Fibroblast of lung (primary cell): ENCODE measurements at places on chromosomes 2 and 18. TPM values are rescaled to one million over a fixed set of nuclear protein-coding genes. Genes with fewer than 3 reads are reported as not detected.

DNA sequence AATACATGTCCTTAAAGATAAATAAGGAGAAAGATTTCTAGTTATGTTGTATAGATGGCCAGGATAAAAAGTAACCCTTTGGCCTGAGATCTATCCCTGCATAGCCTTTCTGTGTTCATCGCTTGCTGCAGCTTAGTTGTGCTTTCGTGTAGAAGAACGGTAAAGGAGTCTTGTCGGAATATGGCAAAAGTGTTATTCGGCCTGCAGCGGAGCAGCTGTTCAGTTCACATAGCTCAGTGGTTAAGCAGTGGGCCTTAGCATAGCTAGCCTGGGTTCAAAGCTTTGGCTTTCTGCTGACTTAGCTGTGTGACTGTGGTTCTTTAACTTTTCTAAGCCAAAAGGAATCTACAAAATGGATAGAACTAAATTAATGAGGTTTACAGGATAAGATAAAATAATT, 55.4 kb downstream of the MALT1 start:
- no peak for DNase-seq

GRCh38 chr18:7417727-7418126, 149.4 kb upstream of the PTPRM start:
- DNase-seq, result peak; percentile 59

GRCh38 chr18:27838225-27838624, 338.7 kb downstream of the CDH2 start:
- DNase-seq, result peak; percentile 58

DNA sequence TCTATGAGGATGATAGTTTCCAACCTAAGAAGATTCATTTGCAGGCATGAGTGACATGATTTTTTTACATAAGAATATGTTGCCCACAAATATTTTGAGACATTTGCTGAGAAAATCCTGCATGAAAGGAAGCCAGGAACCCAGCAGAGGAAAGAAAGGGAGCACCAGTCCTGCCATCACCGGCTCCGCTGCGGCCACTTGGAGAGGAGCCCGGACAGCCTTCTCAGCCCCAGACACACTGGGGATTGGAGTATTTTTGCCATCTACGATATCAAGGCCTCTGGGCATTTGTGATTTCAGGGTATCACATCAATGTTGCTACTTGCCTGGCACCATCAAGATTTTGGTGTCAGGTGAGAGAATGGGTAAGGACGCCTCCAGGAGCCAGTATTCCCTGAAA, 228.3 kb downstream of the PTGR3 start:
- DNase-seq, result no peak

- peak; percentile 52 for DNase-seq
Observed at GRCh38 chr2:64105670-64106461, 38.4 kb downstream of the PELI1 start.

- peak; percentile 46 for DNase-seq
Observed at GRCh38 chr2:127695491-127696472, 5.5 kb upstream of the SFT2D3 start.

GRCh38 chr2:44169155-44169898, 652 bp downstream of the PPM1B start:
- DNase-seq, result peak; percentile 53

- peak; percentile 35 for DNase-seq
Observed at GRCh38 chr2:171244970-171245782, 84.5 kb upstream of the TLK1 start.

DNA sequence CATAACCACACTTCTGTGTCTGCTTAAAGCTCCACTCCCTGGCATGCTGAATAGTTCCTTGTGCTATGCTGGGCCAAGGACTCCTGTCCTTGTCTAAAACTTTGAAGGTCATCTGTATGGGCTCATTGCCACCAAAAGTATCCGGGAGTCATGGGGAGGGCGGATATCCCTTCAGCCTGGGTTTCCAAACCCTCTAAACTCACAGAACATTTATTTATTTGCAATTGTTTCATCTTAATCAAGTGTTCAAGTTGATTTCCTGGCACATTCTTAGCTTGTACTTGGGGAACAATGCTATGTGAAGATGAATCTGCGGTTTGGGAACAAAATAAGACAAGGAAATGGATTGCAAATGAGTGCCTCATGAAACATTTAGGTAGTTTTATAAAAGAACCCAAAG, 1.8 kb downstream of the NOSTRIN start:
- DNase-seq, result no peak

TBC1D8 gene
- 5.4 and 5.5 TPM in 2 replicates for polyA plus RNA-seq

- no peak for DNase-seq
Observed at GRCh38 chr2:1340141-1340512, 73.1 kb upstream of the TPO start.

DNA sequence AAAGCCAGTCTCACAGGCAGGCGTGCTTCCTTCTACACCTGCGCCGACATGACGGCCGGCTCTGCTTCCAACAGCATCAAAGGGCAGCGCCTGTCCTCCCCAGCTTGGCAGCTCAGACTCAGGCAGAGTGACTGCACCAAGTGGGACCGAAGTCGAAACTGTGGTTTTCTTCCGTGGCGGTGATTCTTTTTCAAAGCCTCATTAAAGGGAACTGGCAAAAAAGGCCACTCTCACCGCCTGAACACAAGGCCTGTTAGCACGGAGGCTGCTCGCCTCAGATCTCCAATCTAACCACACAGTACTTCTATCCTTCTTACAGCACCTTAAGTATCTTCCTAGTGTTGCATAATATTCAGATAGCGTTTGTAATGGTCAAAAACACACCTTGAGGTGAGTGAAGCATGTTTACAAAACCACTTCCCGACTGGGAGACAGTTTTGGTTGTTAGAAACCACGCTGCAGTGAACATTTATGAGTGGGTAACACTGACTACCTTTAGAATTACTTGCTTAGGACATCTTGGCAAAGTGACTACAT, 236.4 kb downstream of the HDAC4 start:
- no peak for DNase-seq

OR6B2 gene
- polyA plus RNA-seq, result not detected in 2 replicates

DNA sequence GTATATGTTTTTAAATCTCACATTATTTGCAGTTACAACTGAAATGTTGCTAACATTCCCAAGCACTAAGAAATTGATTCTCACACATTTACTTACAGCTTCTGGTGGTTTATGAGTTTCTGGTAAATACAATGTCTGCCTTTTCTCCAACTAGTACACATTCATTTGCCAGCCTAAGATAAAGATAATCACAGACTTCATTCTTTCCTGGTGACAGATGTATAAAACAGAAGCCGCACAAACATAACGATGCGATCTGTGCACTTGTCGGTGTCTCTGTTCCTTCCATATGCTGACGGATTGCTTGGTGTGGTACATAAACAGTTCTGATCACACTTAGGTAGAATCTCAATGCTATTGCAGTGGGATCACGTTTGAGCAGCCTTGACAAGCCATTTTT, 100.4 kb upstream of the DDX18 start:
- DNase-seq, result no peak

DNA sequence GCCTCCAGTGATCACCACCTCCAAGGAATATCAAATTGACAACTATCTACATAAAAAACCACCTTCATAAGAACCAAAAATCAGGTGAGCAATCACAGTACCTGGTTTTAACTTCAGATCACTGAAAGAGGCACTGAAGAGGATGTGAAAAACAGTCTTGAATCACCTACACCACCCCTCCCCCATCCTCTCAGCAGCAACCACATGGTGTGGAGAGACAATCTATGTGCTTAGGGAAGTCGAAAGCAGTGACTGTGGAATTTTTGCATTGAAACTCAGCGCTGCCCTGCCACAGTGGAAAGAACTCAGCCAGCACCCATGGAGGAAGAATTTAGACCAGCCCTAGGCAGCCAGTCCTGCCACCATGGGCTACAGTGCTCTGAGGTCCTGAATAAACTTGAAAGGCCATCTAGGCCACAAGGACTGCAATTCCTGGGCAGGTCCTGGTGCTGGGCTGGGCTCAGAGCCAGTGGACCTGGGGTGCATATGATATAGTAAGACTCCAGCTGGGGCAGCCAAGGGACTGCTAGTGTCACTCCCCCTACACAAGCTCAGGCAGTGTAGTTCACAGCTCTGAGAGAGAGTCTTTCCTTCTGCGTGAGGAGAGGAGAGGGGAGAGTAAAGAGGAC, 75.6 kb downstream of the ATL2 start:
- no peak for DNase-seq

DNA sequence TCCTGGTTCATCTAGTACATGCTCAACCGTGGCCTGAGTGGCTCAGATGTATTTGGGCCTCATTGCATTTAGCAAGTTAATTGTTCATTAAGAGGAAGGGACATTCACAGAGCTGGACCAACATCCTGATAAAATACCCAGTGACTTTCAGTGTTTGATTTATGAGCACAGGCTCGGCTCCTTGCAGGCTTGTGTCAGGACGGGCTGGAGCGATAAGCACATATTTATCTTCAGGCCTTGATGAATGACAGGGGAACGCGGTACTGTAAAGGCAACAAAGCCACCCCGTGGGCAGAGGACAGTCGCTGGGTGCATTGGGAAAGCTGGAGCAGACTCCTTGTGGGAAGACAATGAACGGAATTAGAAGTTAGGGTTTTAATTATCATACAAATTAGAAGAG, 548.6 kb upstream of the HS6ST1 start:
- DNase-seq, result no peak

DNA sequence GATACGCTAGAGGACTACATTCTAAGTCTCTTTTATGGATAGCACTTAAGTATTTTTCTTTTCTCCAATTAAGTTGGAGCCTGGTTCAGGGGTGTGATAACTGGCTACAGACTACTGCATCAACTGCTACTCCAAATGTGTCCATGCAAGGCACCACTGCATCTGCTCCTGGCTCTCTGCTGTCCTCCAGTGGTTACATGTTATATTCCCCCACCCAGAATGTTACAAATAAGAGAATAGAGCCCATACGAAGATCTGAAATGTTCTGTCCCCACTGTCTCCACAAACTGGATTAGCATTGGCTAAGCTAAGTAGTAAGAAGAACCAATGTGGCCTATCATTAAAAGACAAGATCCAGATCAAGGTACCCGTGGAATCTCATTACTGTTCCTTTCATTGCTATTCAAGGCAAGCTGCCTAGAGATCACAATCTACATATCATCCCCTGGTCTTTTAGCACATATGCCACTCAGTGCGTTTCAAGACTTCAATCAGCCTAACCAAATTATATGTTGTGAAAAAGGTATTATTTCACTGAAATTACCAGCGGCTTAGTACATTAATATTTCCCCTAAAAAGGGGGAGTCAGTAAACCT, 308.3 kb upstream of the SLC8A1 start:
- peak; percentile 62 for DNase-seq

- DNase-seq, result no peak
Observed at GRCh38 chr18:32258558-32259204, 68.8 kb downstream of the MEP1B start.

DNA sequence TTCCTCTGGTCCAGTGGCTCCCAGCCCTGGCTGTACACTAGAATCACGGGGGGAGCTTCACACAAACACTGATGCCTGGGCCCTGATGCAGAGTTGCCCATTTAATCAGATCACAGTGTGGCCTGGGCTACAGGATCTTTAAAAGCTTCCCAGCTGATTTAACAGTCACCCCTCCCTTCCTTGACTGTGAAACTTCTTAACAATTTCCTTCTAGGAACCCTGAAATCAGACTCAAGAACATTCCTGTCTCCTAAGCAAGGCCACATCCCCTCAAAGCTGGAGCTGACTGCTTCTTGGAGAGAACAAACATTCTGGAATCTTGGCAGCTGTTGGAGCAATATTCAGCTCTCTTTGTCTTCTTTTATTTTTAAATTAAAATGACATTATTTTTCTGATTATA, 88.7 kb downstream of the ADD2 start:
- DNase-seq, result no peak

GRCh38 chr2:37599688-37600525, 71.5 kb downstream of the CDC42EP3 start:
- no peak for DNase-seq

PSMA8 gene
- polyA plus RNA-seq, result not detected in 2 replicates

DNA sequence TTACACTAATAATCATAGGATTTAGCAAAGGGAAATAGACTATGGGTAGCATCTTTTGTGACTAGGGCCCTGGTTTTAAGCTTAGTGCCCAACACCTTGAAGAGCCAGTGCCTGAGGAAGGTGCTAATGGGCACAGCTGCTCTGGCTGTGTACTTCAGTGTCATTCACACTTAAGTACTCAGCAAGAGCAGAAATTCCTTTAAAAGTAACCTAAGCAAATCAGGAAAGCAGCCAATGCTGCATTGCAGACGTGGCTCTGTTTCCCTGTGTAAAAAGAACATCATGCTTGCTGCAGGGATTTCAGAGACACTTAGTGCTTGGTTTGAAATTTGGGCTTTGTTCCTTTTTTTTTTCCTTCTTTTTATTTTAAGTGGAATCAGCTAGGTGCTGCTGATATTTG, 505.4 kb downstream of the SUCLG1 start:
- DNase-seq, result no peak

C2orf72 gene
- polyA plus RNA-seq, result 0.09 and 1.9 TPM in 2 replicates

DNA sequence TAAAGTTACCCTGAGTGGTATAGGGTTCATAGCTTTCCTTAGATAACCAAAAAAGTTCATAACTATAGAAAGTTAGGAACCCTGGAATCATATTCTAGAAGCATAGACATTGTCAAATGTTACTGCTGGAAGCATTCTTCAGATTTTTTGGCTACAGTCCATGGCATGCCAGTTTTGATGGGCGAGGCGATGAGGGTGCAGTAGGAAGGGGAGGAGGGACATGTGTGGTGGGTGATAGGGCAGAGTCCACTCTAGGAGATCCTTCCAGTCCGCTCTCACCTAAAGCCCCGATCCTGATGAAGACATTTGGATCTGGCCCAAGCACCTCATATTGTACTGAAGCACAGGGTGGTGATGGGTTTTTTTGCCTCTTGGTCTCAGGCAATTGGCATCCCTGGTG, 91.8 kb downstream of the HRH4 start:
- no peak for DNase-seq

DNA sequence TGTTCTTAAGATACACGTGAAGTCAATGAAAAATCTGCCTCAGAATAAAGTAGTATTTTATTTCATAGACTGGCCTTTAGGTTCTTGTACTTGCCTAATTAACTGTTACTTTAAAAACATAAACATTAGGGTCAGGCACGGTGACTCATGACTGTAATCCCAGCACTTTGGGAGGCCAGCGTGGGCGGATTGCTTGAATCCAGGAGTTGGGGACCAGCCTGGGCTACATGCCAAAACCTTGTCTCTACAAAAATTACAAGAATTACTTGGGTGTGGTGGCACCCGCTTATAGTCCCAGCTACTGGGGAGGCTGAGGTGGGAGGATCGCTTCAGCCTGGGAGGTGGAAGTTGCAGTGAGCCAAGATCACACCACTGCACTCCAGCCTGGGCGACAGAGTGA, 16.0 kb upstream of the SNORC start:
- DNase-seq, result peak; percentile 92

DNA sequence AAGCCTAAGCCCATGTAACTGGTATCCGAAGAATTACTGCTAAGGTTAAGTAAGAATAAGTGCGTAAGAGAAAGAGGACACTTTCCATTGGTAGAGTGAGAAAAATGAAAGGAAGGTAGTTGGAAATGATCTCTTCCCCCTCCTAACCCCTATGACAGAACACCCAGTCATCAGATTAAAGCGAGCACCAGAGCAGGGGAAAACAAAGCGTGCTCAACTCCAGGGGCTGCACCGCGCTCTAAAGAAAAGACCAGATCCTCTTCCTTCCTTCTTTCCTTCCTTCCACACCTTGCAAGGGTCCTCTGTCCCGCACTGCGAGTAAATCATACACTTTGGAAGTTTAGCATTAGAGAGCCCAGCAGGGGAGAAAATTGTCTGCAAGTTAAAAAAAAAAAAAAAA, 971 bp upstream of the CDH7 start:
- DNase-seq, result no peak
